A549 treated with CORT108297 at 1 μM for 4 hours (cell line): ENCODE measurements at places on chromosomes 6 and 20. TPM values are rescaled to one million over a fixed set of nuclear protein-coding genes. Genes with fewer than 3 reads are reported as not detected.

C6orf163 gene
- 0.06 to 0.29 TPM (median 0.15 TPM) in 5 replicates for total RNA-seq

TFAP2B gene
- total RNA-seq: not detected in 5 replicates

THBS2 gene
- not detected in 5 replicates for total RNA-seq

PRSS16 gene
- 3.0 to 3.6 TPM (median 3.2 TPM) in 5 replicates for total RNA-seq

TPBG gene
- 40.9 to 50.7 TPM (median 47.8 TPM) in 5 replicates for total RNA-seq

ESR1 gene
- total RNA-seq: 0.01 to 0.03 TPM (median 0.01 TPM) in 3 of 5 replicates, not detected in the others

ID4 gene
- total RNA-seq: 1.1 to 1.6 TPM (median 1.3 TPM) in 5 replicates

OR2B6 gene
- 0.08 to 0.32 TPM (median 0.15 TPM) in 3 of 5 replicates, not detected in the others for total RNA-seq

TP53TG5 gene
- not detected in 5 replicates for total RNA-seq

SLC13A3 gene
- 0.07 TPM in 1 of 5 replicates, not detected in the others for total RNA-seq

OR2H1 gene
- not detected in 5 replicates for total RNA-seq

DPPA5 gene
- total RNA-seq: not detected in 5 replicates

TAP1 gene
- total RNA-seq: 33.2 to 38.3 TPM (median 34.9 TPM) in 5 replicates

EPB41L2 gene
- total RNA-seq: 31.1 to 46.5 TPM (median 38.1 TPM) in 5 replicates

IL17A gene
- not detected in 5 replicates for total RNA-seq

ULBP3 gene
- 3.3 to 4.3 TPM (median 3.9 TPM) in 5 replicates for total RNA-seq

TBX18 gene
- total RNA-seq: 16.3 to 23.7 TPM (median 20.5 TPM) in 5 replicates
